Articular chondrocyte of knee joint (primary cell): ENCODE measurements at places on chromosomes 16 and 17. TPM values are rescaled to one million over a fixed set of nuclear protein-coding genes. Genes with fewer than 3 reads are reported as not detected.

LRRC45 gene
- 7.5 and 7.7 TPM in 2 replicates for total RNA-seq

CARD14 gene
- total RNA-seq = under 0.01 and 0.13 TPM in 2 replicates

KCNH6 gene
- not detected in 2 replicates for total RNA-seq

PIGW gene
- total RNA-seq = 4.5 and 10.2 TPM in 2 replicates

SLC35G6 gene
- not detected in 2 replicates for total RNA-seq

CES5A gene
- total RNA-seq = not detected in 2 replicates

ZG16B gene
- total RNA-seq = 3.7 and 6.7 TPM in 2 replicates

KRT27 gene
- total RNA-seq = not detected in 2 replicates

ELOB gene
- total RNA-seq = 163 and 314 TPM in 2 replicates

RNU2-1 gene
- total RNA-seq = not detected in 2 replicates

TBC1D3 gene
- not detected in 2 replicates for total RNA-seq

BCO1 gene
- total RNA-seq = not detected in 2 replicates

CBLN1 gene
- 0.11 TPM in 1 of 2 replicates, not detected in the other for total RNA-seq

SCNN1B gene
- total RNA-seq = not detected in 2 replicates

ACAP1 gene
- total RNA-seq = 0.11 and 0.26 TPM in 2 replicates
